Stimulated activated CD4-positive, alpha-beta T cell treated with anti-CD3 and anti-CD28 coated beads, TNF-alpha, amount 100 ng/mL, for 48 hours (primary cell): ENCODE measurements at places on chromosomes 4 and X.

GRCh38 chr4:56733352-56733751, 52.3 kb upstream of the HOPX start:
- DNase-seq: no peak

- DNase-seq: no peak
Observed at GRCh38 chrX:142978130-142978684, 47.5 kb upstream of the SPANXN4 start.

DNA sequence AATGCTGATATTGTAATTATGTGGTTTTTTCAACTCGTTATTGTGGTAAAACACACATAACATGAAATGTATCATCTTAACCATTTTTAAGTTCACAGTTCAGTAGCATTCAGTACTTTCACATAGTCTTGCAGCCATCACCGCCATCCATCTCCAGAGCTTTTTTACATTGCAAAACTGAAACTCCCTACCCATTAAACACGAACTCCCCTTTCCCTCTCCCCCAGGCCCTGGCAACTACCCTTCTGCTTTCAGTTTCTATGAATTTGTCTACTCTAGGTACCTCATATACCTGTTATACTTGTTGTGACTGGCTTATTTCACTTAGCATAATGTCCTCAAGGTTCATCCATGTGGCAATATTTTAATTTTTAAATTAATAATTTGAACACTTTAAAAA, 380.6 kb downstream of the MAPK10 start:
- DNase-seq: no peak

GRCh38 chr4:60897415-60897814, 302.7 kb upstream of the ADGRL3 start:
- DNase-seq: no peak

GRCh38 chr4:125350470-125351135, 35.8 kb downstream of the FAT4 start:
- no peak for DNase-seq
